ENCODE measurements at places on chromosomes 13 and 19.
A peak's percentile ranks its signal among the peaks of the same experiment; 100 is the strongest.

DNA sequence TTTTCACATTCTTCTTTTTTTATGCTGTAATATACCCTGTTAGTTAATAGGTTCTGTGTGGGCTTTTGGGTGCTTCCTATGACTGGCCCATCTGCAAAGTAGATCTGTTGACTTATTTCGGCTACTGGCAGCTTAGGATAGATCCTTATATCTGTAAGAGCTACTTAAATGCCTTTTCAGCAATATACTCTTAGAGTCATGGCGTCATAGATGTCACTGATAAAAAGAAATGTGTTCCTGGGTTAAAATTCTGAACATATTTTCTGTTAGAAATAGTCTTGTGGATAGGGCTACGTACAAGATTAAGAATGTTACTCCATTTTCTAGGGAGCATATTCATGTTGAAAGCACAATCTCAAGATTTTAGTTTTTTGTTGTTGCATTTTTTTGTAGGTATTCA is 4.7 kb downstream of the AKAP11 start:
- no peak for DNase-seq

GRCh38 chr13:41756198-41756880 is 204.6 kb downstream of the VWA8 start:
- no peak for DNase-seq

- DNase-seq, result no peak
Measured at GRCh38 chr19:6626764-6627163, 35.8 kb upstream of the CD70 start.

- peak; percentile 8 for DNase-seq
Measured at GRCh38 chr13:28355822-28356371, 139.0 kb downstream of the FLT1 start.

DNA sequence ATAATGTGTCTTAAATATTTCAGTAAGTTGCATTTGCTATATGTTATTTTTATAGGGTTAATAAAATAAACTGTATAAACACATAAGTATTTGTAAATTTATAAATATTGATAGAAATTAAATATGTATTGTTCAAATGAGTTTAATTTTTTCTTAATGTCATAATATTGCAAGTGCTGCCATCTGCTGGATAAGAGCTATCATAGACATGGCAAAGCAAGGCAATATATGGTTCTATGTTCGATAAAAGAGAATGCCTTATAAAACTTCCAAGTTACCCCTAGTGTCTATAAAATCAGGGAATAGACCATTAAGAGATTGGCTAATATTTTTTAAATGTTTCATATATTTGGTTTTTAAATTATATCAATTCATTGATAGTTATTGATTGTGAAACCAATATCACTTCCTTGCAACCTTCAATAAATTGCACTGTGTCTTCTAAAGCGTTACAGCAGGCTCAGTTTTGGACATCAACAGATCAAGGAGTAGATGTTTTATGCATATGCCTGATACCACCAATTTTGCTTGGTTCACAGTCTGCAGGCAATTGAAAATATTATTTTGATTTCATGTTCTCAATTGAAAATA is 29.0 kb upstream of the SLITRK6 start:
- DNase-seq, result peak; percentile 2

DNA sequence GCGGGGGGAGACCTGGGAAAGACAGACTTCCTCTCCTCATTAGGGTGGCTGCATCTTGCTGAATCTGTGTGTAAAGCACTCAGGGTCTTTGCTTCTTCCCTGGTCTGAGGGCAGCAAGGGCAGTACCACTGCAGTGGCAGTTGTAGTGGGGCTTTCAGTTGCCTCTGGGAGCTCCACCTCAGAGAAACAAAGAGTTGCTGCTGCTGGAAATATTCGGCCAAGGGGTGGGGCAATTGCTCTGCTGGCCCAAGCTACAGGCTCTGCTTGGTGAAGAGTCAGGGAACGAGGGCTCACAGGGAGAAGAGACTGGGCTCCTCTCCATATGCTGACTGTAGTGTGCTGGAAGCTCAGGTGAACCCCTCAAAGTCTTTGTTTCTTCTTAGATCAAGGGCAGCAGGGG is 52.5 kb downstream of the POSTN start:
- DNase-seq, result no peak

DNA sequence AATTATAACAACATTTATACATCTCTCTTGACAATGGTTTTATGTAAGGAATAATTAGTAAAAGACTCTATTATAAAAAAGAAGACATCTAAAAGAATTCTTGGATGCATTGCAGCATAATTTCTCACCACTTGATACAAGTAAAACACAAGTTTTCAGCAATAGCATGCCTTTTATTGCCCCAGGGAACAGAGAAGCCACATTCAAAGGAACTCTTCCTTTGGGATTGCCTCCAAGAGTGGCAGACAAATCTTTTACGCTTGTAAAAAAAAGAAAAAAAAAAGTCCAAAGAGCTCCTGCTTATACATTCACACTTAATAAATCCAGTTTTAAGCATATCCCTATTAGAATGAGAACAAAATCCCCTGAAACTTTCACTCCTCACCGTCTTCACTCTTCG is 2357.8 kb upstream of the PCDH20 start:
- DNase-seq, result no peak

- no peak for DNase-seq
Measured at GRCh38 chr13:99002172-99002710, 24.4 kb upstream of the DOCK9 start.

- DNase-seq, result no peak
Measured at GRCh38 chr19:19587771-19588170, 30.7 kb downstream of the PBX4 start.

DNA sequence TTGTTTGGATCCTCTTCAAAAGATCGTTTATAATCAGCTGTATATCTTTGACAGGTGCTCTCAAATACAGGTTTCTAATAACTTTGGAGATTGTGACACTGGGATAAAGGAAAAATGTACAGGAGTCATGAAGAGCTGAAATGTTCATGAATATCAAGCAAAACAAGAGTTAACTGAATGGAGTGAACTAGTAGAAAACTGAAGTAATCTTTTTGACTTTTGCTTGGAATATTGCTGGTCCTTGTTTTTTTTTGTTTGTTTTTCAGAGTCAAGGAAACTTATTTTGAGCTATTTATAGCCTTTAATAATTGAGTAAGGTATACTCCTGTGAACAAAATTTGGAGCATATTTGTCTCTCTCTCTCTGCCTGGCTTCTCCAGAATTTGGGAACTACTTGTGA is 25.3 kb downstream of the MED4 start:
- DNase-seq, result no peak

GRCh38 chr13:25153736-25154135 is 18.4 kb downstream of the AMER2 start:
- no peak for DNase-seq

- DNase-seq, result no peak
Measured at GRCh38 chr19:16619457-16619856, 8.5 kb downstream of the MED26 start.

DNA sequence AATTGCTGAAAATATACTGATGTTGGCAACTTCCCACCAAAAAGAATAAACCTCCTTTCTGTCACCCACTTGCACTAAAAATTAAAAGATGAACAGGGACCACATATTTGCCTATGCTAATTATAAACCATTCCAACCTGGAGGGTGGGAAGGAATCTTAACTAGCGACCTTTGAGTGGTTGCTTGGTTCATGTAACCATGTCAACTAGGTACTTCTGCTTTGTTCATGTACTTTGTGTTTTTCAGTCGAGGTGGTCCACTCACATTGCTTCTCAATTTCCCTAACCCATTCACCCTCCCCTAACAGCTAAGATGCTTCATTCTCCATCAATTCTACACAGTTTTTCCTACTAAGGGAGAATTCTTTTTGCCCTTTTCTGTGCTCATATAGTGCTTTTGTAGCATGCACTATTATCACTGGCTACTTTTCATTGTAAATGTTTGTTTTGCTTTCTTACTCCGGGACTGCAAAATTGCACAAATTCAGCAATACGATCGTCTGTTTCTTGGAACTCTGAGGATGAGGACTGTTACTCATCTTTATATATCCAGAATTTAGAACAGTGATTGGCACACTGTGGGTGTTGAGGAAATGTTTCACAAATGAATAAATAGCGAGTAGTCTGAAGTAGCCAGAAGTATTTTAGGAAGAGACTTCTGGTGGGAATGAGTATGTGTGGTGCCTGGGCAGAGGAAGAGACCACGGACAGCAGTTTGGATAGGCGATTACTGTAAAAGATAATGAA is 187.5 kb downstream of the GPC6 start:
- DNase-seq, result no peak

- DNase-seq, result no peak
Measured at GRCh38 chr19:17078920-17079709, 3.5 kb downstream of the MYO9B start.

DNA sequence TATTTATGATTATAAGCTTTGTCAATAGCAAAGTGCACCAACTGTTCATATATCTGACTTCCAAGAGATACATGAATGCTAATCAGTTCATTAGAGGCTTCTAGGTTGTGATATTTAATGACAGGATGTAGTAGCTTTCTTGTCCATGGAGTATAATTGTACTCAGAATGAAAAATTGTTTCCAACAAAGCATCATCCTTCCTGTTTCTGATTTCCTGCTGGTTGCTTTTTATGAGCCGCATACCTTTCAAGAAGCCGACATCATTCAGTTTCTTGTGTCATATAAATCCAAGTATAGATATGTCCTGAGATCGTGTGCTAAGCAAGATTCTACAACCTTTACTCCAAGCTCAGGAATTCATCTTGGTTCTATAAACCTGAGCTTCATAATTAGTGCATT is 326.6 kb downstream of the DIAPH3 start:
- no peak for DNase-seq
